ENCODE measurements at places on chromosomes 3 and 15.
A peak's percentile ranks its signal among the peaks of the same experiment; 100 is the strongest.

DNA sequence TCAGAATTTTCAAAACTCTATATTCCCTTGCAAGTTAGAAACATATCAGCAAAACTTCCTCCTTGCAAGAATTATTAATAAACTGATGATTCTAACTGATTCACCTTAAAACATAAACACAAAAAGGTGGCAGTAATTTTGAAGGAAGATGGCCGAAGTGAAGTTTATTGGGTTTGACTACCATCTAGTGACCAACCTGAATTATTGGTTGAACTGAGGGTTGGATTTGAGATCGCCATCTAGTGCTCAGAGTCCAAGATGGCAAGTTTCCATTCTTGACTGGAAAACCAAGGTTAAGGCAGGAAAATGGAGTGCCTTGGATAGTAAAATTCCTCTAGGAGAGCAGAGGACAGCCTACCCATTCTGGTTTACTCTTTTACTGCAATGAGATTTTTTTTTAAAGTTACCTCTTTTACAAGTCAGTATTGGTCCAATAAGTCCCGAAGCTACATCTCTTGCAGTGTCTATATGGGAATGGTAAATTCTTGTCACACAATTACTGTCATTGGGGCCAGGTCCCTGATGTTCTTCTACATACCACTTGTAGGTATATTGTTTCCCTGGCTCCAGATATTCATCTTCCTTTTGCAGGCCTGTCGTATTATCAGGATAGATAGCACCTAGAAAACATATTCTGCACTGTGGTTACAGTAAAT is 51.6 kb upstream of the CP start:
- peak; percentile 70 for DNase-seq

DNA sequence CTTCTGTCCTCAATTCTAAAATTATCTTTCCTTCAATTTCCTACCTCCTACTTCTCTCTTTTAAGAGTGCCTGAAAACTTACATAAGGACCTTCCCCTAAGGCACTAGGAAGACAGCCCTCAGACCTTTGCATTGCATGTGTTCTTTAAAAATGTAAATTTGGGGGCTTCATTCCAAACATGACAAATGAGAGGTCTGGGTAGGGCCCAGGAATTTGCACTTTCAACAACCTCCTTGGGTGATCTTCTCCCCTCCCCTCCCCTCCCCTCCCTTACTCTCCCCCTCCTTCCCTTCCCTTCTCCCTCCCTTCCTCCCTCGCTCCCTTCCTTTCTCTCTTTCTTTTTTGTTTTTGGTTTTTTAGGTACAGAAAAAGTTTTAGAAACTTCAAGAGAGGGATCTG is 18.7 kb downstream of the USF3 start:
- DNase-seq, result no peak

DNA sequence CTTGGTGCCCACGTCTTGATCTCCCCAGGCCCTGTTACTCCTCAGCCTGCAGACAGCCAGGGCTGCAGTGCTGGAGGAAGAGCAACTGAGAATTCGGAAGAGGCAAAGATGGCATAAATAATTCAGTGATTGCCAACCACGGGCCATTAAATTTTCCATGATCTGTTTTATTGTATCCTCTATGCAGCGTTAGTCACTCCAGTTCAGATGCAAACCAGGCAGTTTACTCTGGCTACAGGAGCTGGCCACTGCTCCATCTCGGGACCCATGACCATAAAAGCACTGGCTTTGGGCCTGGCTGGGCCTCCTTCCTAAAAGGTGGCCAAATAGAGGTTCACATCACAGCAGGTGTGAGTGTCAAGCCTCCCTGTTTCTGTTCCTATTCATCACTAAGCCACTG is 137.6 kb upstream of the TLE3 start:
- DNase-seq, result no peak

GRCh38 chr3:170528726-170529125 is 57.1 kb downstream of the SLC7A14 start:
- DNase-seq, result no peak

- DNase-seq, result no peak
Measured at GRCh38 chr3:151206201-151206600, 3.2 kb upstream of the GPR171 start.

GRCh38 chr3:194121891-194122631 is 13.9 kb upstream of the HES1 start:
- no peak for DNase-seq

DNA sequence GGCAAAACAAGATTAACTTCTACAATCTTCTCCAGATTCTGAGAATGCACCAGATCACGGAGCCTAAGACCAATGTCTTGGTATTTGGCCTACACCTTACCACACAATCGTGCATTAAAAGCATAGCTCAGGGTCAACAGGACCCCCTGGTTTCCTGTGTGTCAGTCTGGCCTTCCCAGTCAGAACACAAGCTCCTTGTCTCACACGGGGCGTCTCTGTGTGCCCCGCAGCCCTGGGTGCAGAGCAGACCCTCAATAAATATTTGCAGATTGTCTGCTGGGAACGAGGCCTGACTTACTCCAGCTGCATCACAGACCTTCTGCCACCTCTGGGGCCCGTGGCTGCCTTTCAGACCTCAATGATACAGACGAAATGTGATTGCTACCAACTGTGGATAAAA is 82.5 kb upstream of the CTNNB1 start:
- no peak for DNase-seq

GRCh38 chr3:196135693-196136639 is 54.1 kb upstream of the TFRC start:
- DNase-seq, result no peak

GRCh38 chr3:173770011-173770410 is 372.5 kb downstream of the NLGN1 start:
- DNase-seq, result no peak

- no peak for DNase-seq
Measured at GRCh38 chr15:66964111-66964738, 101.2 kb upstream of the SMAD3 start.

DNA sequence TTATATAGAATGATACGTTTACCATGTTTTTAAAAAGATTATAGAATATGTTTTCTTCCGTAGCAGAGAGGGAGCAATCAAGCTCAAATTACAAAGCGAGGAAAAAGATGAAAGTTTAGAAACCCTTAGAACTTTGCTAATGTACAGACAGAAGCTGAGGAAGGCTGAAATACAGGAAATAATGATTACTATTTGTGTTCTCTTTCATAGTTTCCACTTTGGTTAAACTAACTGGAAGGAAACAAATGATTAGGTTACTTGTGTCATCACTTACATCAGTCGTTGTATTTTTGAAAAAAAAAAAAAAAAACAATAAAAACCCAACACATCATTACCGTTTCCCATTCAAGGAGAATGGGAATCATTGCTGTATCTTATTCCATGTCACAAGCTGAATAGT is 337.8 kb upstream of the CBLB start:
- DNase-seq, result no peak

GRCh38 chr3:68893600-68894239 is 38.6 kb downstream of the TAFA4 start:
- peak; percentile 16 for DNase-seq

GRCh38 chr3:49553324-49553691 is 969 bp upstream of the BSN start:
- no peak for DNase-seq

GRCh38 chr3:159765860-159766294 is 222.8 kb upstream of the IL12A start:
- DNase-seq, result no peak

GRCh38 chr15:71168166-71168834 is 53.0 kb downstream of the THSD4 start:
- no peak for DNase-seq

DNA sequence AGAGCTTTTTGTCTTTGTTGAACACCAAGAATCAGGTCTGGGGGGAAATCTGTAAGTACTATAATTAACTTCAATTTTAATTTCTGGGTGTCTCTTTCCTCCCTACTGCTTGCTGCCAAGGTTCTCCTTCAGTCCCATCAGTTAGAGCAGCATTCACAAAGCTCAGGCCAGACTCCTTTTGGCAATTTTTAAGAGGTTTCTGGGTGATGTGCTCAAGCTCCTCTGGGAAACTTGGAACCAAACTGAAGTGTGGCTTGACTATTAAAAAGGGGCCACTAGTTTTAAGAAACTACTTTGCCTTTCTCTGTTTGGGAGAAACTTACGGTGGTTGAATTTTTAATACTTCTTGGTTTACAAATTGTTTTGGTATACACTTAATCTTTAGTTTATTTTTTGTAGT is 227.7 kb upstream of the SOX2 start:
- no peak for DNase-seq

DNA sequence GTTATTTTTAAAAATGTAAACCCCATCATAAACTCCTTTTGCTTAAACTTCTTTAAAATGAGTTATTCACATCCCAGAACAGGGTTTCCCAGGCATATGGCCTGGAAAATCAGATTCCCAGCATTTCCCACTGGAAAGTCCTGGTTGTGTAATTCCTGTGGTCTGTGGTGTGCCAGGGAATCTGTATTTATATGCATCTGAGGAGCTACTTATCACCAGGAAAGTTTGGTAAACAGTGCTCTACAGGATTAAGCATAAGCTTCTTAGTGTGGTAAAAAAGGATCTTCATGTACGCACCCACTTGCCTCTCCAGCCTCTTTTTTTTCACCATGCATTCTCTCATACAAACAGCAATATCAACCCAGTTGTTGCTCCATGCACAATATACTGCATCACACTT is 28.2 kb downstream of the MEIS2 start:
- no peak for DNase-seq

DNA sequence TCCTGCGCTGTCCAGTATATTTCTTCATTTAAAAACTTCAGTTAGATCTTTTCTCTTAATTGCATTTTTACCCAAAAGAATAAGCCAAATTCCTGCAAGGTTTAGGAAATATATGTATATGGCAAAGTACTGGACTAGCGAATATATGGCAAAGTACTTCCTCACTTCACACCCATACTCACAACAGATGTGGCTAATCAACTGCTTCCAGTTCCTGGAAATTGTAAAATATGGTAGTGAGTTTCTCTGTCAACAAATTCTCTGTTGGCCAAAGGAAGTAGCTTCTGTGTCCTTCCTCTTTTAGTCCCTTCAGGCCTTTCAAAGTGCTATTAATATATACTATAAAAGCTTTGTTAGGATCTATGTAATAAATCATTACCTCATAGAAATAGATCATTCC is 22.0 kb downstream of the GPR15 start:
- no peak for DNase-seq

GRCh38 chr3:50520849-50521248 is 17.4 kb upstream of the CACNA2D2 start:
- DNase-seq, result no peak

DNA sequence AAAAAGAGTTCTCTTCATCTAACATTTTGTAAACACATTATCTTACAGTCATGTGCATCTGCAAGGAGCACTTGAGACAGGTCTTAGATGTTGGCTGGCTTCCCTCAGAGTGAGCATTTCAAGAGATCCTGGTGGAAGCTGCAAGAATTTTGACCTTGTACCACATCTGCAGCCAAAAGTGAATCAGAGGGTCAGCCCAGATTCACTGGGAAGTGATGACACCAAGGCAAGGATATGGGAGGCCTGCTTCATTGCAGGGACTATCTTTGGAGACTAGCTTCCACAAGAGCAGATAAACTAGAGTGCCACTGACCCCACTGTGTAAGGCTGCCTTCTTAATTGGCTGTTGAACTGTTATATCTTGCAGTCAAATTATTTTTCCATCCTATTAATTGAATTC is 21.3 kb upstream of the GADL1 start:
- no peak for DNase-seq

DNA sequence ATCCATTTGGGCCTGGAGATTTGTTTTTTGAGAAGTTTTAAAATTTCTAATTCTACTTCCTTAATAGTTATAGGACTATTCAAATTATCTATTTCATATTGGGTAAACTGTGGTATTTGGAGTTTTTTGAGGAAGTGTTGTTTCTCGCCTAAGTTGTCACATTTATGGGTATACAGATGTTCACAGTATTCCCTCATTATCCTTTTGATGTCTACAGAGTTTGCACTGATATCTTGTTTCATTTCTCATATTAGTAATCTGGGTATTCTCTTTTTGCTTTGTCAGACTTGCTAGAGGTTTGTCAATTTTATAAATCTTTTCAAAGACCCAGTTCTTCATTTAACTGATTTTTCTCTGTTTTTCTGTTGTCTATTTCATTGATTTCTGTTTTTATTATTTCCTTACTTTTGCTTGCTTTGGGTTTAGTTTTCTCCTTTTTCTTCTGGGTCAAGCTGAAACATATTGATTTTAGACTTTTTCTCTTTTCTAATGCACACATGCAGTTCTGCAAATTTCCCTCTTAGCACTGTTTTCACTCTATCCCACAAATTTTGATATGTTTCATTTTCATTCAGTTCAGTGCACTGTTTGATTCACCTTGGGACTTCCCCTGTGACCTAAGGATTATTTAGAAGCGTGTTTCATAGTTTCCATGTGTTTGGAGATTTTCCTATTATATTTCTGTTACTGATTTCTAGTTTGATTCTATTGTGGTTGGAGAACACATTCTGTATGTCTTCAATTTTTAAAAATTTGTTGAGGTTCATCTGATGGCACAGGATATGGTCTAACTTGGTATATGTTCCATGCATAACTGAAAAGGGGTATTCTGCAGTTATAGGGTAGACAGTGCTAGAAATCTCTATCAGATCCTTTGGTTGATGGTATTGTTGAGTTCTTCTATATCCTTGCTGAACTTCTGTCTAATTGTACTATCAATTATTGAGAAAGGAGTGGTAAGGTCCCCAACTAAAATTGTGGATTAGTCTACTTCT is 79.6 kb downstream of the SUMF1 start:
- no peak for DNase-seq

DNA sequence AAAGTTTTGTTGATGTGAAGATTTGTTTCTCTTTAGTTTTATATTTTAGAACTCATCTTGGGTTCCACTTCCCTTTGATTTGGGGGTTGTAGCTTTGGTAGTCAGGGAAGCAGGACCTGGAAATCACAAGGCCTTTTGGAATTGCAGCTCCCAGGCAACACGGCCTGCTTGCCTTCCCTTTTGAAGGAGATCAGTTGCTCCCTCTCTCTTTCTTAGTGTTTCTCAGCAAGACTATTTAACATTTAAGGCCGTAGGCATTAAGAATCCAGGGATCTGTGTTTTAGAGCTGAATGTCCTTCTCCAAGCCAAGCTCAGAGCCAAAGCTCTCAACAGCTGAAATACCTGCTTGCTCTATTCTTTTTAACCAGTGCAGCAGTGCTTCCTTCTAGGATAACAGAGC is 310.3 kb downstream of the PTPRG start:
- no peak for DNase-seq

- DNase-seq, result no peak
Measured at GRCh38 chr15:50190723-50191122, 8.7 kb downstream of the SLC27A2 start.

DNA sequence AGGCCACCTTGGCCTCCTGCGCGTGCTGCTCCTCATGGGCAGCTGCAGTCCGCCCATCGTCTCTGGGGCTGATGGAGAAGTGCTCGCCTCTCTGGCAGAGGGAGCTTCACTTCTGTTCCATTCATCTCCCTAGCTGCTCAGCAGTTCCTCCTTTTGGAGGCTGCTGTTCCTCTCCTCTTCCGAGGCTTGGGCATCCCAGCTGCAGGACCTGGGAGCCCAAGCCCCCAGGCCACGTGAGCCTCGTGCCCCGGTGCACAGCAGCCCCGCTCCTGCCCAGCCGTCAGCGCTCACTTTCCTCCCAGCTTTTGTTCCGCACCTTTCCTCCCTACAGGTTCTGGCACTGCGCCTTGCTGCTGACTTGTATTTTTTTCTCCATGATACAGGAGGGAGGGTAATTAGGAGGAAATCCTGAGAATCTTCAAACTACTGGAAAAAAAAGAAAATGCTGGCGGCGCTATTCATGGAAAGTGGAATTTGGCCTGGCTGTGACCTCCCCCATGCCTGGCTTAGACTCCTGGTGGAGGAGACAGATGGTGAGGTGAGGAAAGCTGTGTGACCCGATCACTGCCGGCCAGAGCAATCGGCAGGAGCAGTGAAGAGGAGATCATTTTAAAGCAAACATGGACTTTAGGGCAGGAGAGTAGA is 210.1 kb downstream of the CHST2 start:
- no peak for DNase-seq

GRCh38 chr15:85021409-85021808 is 39.8 kb downstream of the PDE8A start:
- DNase-seq, result no peak

Data from GM20000 (cell line).